ENCODE measurements at places on chromosomes 2 and 18.

- DNase-seq: no peak
These were observed 2.8 kb upstream of the CENPA start for GRCh38 chr2:26782876-26783704.

- DNase-seq: peak; percentile 9
These were observed 1108.1 kb downstream of the TSN start for GRCh38 chr2:122863532-122863931.

DNA sequence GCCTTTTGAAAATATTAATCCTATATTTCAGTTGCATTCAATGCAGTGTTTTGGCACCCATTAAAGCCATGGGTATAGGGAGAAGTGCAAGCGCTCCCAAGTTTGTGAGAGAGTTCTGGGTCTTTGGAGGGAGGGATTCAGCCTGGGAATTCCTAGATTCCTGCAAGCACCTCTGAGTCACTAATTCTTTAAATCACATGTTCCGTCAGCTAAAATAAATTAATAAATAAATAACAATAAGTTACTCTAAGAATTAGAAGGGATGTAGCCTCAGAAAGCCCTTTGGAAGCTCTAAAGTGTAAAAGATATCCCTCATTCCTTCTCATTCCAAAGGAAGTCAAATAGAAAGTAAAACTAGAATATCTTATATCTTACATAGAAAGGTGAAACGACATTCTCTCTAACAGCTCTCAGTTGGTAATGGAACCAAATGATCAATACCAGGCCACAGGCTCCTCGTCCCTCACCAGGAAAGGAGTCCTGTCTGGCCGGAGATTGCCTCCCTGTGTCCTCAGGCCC, 222.4 kb upstream of the RBBP8 start:
- no peak for DNase-seq

- no peak for DNase-seq
These were observed 12.6 kb downstream of the AGAP1 start for GRCh38 chr2:235506291-235506996.

GRCh38 chr2:96207073-96207773, 1.4 kb downstream of the STARD7 start:
- no peak for DNase-seq

DNA sequence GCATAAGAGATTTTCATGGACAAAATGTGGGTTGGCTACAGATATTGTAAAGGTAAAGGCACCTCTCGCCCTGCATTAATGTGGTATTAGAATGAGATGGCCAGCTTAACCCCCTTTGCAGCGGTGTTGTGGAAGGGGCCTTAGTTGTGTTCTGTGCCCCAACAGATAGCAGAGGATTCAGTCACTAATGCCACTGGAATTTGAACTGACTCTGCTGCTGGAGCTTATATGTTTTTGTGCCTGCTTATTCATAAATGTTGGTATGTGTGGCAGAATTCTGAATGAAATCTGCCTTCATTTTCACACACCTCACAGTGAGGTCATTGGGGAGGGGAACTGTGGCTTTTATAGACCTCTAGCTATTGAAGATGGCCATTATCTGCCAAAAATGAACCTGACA, 90.7 kb upstream of the ITGA6 start:
- no peak for DNase-seq

DNA sequence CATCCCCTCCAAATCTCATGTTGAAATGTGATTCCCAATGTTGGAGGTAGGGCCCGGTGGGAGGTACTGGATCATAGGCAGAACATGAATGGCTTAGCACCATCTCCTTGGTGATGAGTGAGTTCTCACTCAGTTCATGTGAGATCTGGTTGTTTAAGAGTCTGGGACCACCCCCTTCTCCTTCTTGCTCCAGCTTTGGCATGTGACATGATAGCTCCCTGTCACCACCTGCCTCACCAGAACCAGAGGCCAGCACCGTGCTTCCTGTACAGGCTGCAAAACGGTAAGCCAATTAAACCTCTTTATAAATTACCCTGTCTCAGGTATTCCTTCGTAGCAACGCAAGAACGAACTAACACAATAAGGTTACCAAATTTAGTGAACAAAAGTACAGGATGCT, 95.4 kb downstream of the ZBTB7C start:
- DNase-seq: peak; percentile 71

- no peak for DNase-seq
These were observed 124.8 kb downstream of the TTC32 start for GRCh38 chr2:19776941-19777514.

GRCh38 chr2:10087360-10087759, 7.1 kb upstream of the CYS1 start:
- no peak for DNase-seq

GRCh38 chr2:27860111-27860510, 30.1 kb downstream of the RBKS start:
- no peak for DNase-seq

GRCh38 chr2:233168445-233168844, 83.0 kb upstream of the ATG16L1 start:
- no peak for DNase-seq

GRCh38 chr2:25050128-25050527, 8.3 kb downstream of the EFR3B start:
- DNase-seq: no peak

- DNase-seq: no peak
These were observed 161.6 kb downstream of the EPHA4 start for GRCh38 chr2:221410487-221410886.

DNA sequence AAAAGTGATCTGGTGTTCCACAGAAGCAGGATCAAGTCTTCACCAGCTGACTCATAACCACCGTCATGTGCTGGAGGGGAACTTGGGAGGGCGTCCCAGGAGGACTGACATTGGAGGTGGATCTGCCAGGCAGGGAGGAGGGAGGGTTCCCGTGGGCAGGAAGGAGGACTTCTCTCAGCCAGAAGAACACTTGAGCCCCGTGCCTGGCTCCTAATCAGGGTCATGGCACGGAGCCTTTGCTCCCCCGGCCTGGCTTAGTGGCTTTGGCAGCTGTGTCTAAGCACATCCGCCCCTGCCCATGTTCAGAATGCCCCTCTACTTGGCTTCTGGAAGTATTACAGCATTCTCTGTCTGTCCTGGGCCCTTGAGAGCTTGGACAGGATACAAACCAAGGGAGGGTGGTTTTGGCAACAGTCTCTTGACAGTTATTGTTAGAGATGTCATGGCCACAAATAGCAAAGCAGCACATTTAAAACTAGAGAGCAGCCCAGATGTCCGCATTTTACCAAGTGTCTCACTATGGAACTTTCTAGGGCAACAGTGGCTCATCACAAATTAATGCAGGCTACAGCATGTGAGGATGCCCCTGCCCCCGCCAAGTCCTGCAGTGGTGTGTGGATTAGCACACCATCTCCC, 11.5 kb downstream of the PPP1R7 start:
- DNase-seq: no peak

- DNase-seq: no peak
These were observed 267.1 kb downstream of the ICOS start for GRCh38 chr2:204203704-204204103.

DNA sequence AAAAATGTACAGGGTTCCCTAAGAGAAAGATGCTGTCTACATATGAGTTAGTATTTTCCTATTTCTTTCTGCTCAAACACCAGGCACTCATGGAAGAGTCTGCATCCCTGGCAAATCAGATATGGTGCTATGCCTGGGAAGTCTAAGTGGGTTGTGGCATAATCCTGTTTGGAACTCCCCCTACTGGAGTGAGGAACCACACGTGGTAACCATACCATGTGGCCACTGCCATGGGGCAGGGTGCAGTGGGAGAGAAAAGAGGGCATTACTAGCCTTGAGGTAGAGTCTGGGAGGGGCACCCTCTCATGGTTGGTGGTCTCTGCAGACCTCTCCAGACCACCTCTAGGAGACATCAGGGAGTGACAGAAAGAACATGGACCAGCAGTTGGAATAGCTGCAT, 257.9 kb upstream of the ATP5MC3 start:
- DNase-seq: peak; percentile 27

GRCh38 chr2:8094526-8094925, 587.3 kb upstream of the ID2 start:
- no peak for DNase-seq

All from NCI-H82 (cell line).